Spleen (tissue), 13 donors: ENCODE measurements at places on chromosomes 5 and 9.

DNA sequence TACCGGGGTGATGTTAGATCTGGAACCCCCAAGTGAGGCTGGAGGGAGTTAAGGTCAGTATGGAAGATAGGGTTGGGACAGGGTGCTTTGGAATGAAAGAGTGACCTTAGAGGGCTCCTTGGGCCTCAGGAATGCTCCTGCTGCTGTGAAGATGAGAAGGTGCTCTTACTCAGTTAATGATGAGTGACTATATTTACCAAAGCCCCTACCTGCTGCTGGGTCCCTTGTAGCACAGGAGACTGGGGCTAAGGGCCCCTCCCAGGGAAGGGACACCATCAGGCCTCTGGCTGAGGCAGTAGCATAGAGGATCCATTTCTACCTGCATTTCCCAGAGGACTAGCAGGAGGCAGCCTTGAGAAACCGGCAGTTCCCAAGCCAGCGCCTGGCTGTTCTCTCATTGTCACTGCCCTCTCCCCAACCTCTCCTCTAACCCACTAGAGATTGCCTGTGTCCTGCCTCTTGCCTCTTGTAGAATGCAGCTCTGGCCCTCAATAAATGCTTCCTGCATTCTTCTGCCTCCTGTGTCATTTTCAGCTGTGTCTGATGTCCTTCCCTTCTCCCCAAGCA is 2.3 kb upstream of the MYOZ3 start:
- no peak for DNase-seq

- DNase-seq: no peak
These were observed 639.7 kb downstream of the CCDC171 start for GRCh38 chr9:16192403-16193017.

DNA sequence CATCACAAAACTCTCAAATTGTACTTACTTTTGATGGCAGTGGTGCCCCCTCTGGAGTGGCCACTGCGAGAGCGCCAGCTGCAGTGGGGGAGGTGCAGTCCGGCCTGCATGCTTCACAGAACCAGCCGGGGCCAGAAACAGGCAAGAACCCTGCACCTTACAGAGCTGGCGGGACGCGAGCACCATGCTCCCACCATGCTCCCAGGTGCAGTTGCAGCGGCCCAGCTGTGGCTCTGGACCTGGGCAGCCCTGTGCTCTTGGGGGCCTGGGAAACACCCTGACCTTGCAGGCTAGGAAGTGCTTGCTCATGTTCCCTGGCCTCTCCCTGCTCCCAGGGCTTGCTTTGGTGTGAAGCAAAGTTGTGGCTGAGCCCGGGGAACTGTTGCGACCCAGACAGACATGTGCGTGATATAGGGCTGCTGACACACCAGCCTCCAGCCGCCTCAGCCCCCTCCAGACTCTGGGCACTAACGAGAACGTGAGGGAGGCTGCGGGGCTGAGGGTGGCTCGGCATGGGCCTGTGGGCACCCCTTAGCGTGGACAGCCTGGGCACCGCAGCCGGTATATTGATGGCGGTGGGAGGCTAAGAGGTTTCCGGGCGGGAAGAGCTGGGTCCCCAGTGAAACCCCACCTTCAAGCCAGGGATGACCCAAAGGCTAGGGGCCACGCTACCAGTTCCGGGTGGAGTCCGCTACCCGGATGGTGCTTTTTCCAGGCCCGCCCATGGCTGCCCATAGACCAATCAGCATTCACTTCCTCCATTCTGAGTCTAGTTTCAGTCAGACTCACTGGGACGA is 1809.9 kb upstream of the ACO1 start:
- DNase-seq: peak; percentile 62

DNA sequence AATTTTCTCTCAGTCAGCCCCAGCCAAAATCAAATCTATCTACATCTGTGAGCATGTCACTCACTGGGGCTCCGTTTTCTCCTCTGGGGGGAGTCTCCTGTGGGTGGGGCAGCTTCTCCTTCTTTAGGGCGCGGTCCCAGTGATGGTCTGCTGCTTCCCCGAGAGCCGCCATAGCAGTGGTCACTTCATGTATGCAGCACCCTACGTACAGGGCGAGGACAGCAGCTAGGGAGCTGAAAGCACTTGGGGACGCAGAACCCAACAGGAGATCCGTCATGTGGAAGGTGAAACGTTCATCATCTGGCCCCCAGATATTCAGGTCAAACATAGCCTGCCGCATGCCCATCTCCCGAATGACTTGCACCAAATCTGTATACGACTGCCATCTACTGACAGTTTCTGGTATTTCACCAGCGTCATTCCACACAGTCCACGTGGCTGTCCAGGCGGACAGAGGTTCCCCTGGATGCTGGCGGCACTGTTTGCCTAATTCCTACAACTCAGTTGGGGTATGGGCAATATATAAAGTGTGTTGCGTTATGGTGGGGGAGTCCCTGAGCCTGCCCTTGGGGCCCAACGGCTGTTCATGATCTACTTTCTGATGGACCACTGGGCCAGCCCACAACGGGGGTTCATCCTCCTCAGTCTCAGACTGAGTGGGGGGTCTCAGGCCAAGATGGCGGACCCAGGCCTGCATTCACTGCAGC is 795.0 kb downstream of the EFNA5 start:
- DNase-seq: peak; percentile 48

DNA sequence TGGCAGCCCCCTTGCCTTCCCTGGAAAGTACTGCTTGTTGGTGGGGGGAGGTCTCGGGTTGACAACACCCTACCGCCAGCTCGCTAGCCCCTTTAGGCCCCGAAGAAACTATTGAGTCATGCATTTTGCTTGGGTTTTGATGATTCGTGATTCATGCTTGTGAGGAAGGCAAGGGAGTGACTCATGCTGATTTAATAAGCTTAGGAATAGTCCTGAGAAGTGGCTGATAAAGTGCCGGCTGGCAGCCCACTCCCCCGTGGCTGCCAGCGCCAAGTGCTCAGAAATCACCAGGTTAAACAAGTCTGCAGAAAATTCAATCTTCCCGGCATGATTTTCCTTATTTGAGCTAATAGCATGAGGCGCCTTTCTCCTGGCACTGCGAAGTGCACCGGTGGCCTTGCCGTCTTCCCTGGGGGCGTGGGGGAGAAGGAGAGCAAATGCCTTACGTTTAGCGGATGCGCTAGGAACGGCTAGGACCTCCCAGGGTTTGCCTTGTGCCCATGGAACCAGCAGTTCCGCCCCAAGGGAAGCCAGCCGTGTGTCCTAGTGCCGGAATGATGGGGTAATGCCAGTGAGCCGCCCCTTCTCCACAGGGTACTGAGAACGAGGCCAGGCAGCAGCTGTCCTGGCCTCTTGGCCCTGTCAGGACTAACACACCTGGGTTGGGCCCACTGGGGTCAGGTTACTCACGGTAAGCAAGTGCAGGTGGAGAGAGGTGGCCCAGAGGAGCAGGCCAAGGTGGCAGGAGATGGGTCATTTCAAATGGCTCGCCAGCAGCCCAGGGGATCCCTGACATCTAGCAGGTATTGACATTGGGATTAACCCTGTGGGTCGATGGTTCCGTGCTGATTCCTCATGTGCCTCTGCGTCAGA is 151.9 kb downstream of the MACROH2A1 start:
- DNase-seq: peak; percentile 48

GRCh38 chr5:142717582-142718215 is 31.8 kb upstream of the FGF1 start:
- no peak for DNase-seq

DNA sequence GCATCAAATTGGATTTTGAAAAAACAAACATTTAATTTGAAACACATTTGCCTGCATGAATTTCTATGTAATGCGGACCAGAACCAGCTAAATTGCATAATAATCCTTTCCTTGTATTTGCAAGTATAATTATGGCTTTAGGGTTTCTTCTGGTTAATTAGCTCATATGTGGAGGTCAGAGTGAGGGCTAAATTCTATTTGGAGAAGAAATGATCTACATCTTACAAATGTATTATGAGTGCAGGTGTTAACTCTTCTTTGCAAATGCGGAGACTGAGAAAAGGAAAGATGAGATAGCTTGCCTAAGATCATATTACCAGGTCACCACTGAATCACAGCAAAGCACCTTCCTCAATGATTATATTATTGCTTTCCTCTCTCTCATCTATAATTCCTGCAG is 194.7 kb downstream of the CDH9 start:
- DNase-seq: no peak

DNA sequence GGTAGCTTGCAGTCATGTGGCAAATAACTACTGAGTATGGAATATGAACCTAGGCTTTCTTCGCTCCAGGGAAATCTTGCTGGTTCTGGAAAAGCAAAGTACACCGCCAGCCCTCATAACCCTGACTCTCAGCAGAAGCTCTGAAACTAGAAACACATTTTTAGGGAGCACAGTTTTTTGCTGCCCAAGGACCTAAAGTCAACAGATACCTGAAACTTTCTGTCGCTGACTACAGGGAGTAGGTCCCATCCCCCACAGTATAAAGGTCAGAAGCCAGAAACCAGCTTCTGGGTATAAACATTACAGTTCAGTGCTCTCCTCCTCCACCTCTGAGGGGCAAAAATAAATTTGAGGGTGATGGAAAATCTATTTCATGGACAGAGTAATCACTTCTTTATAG is 3.0 kb downstream of the ATOX1 start:
- DNase-seq: no peak
